ENCODE measurements at places on chromosomes 11 and 22.

GRCh38 chr11:133251841-133252240 is 280.5 kb downstream of the OPCML start:
- no peak for DNase-seq

GRCh38 chr11:47864901-47865300 is 16.8 kb upstream of the NUP160 start:
- DNase-seq = no peak

- DNase-seq = no peak
Measured at GRCh38 chr11:10305262-10305963, 540 bp downstream of the ADM start.

GRCh38 chr11:21511835-21512440 is 680.9 kb upstream of the ANO5 start:
- DNase-seq = peak; percentile 63

- no peak for DNase-seq
Measured at GRCh38 chr11:93740031-93740729, 1.1 kb downstream of the TAF1D start.

GRCh38 chr11:83540728-83541127 is 254.6 kb upstream of the CCDC90B start:
- no peak for DNase-seq

DNA sequence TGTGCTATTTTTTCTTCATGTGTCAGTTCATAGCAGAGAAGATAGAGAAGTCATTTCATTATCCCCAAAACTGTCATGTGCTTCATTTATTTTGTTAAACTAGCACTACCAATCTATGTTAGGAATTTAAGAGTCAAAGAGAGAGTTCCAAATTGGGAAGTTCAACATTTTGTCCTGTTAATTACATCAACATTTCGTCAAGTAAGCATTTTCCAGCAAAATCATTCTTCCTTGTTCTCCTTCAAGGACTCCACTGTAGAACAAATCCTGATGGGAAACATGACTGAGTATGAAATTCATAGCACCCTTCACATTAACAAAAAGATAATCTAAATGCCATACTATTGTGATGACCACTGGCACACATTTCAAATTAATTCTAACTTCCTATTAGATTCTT is 59.1 kb downstream of the PACSIN2 start:
- DNase-seq = no peak

GRCh38 chr22:43820651-43821305 is 8.7 kb upstream of the EFCAB6 start:
- DNase-seq = peak; percentile 60

- DNase-seq = no peak
Measured at GRCh38 chr11:28759311-28759710, 651.1 kb downstream of the METTL15 start.

DNA sequence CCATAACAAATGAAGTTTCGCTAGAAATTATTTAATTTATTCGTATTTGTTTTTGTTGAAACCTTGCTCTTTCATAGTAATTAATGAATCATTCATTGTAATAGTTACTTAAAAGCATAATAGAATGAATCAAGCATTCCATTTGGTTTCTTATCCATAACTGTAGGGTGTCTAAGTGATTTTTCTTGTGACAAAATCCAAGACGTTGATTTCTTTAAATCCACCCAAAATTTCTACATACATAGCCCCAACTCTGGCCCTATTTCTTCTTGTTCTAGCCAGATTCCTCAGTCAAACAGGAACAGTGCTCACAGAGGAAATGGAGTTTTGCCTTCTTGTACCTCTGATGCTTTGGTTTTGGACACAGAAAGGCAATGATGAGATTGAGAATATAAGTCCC is 25.5 kb downstream of the UBASH3B start:
- DNase-seq = no peak

GRCh38 chr11:128643661-128644317 is 50.1 kb upstream of the FLI1 start:
- no peak for DNase-seq

DNA sequence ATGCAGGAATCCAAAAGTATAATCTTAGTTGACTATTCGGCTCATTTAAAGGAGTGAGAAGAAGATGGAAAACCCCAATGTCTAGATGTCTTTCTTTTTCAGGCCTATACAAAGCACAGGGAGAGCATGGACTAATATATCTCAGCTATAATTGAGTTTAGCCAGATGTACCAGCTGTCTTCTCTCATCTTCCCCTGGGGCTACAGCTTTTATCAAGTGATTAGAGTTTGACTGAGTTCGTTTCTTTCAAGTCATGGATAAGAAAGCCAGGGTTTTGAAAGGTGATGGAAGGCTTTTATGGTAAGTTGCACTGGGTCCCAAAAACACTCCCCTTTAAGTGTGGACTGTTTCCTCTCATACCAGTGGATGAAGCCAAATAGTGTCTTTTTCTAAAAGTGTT is 1172.8 kb upstream of the TENM4 start:
- DNase-seq = no peak

GRCh38 chr22:46007003-46007847 is 30.3 kb upstream of the WNT7B start:
- DNase-seq = peak; percentile 86

DNA sequence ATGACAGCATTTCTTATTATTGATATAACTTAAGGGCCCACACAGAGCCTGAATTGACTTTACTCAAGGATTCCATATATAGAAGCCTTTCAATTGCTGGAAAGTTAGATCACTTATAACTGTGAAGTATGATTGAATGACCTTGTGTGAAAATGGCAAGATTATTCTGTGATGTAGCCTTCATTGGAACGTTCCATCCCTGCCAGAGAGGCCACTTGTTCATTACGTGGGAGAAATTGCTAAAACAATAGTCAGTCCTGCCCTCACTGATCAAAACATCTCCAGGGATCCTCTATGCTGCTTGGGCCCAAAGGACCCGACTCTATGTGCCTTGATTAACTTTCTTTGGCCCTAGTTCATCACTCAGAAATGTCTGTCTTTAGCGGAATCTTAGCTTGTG is 159.5 kb upstream of the BLID start:
- no peak for DNase-seq

DNA sequence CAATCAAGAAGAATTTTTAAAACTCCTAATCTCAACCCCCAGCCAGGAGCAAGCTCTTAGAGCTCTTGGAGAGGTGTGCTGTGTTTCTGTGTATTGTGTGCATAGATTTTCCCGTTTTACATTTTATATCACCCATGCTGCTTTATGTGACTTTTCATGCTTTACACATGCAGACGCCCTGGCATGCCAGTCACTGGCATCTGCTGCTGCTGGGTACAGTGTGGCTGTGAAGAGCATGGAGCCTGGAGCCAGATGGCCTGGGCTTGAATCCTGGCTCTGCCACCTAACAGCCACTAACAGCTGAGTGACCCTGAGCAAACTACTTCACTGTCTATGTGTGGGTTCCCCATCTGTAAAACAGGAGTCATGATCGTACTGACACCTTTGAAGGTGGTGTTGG is 23.1 kb downstream of the POLR3H start:
- no peak for DNase-seq

DNA sequence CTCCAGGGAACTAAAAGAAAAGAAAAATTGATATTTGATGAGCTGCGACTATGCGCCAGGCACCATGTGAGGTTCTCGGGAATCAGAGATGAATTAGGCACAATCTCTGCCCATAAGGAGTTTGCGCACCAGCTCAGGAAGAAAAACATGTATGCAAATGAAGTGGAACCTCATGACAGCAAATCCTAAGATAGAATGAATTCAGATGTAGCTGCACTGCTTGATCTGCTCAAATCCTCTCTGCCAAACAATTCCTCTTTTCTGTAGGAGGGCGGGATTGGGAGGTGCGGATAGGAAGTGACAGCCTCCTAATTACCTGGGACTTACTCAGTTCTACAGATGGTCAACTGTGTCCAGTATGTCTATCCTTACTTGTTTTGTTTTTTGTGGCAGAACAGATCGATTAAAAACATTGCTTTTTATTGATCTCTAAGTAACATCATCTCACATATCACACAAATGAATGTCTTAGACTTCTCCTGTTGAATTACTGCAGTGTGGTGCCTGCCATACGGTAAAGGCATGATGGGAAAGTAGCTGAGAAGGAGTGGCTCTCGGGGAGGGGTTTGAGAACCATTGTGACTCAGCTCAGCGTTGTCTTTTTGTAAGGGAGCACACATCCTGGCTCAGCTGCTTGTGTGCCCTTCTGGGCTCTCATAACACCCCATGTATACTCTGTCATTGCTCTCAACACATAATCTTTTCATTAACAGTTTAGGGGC is 13.9 kb downstream of the CRTAM start:
- no peak for DNase-seq

DNA sequence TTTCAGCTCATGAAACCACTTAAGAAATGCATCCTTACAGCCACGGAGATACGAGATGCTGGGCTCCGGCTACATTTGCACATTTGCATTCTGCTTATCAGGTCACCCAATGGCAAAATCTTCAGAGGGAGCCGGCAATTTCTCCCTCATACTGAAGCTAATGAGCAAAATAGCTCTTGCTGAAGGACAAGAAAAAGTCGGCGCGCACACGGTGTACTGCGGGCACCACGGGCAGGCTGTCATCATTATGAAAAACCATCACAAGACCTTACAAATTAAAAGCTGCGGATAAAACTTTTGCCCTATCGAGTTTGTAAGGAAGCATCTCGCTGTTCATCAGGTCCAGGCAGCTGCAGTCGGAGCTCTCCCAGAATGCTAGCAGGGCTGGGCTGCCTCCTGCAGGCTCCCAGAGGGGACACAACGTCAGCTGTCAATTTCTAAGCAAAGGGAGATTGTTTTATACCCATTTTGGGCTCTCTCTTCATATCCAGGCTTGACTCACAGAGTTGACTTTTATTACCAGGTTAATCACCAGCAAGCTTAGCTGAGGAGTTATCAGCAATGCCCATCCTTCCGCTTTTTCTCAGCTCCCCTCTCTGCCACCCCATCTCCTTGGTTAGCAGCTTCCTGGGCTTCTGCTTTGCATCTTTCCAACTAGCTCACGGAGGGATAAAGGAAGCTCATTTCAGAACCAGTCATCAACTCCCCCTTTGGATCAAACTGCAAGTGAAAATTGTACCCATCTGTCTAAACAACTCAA is 375.1 kb downstream of the OPCML start:
- no peak for DNase-seq

- DNase-seq = peak; percentile 83
Measured at GRCh38 chr11:2565447-2566222, 120.8 kb downstream of the KCNQ1 start.

DNA sequence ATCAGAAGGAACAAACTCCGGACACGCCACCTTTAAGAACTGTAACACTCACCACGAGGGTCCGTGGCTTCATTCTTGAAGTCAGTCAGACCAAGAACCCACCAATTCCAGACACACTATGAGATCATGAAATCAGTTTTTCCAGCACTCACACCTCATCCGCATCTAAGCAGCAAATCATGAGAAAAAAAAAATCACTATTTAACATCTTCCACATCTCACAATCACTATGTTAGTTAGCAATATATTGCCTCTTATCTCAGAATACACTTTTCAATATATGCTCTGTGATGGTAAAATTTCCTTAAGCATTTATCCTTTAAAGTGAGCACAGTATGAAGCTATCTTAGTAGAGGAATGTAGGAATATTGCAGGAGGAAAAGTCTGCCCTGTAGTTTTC is 328.7 kb downstream of the FAM181B start:
- no peak for DNase-seq

GRCh38 chr11:113567867-113568544 is 92.8 kb upstream of the DRD2 start:
- DNase-seq = no peak

GRCh38 chr11:1969035-1969434 is 21.9 kb downstream of the MRPL23 start:
- DNase-seq = no peak

GRCh38 chr11:76654298-76654851 is 16.2 kb downstream of the LRRC32 start:
- DNase-seq = peak; percentile 38

GRCh38 chr11:45664376-45665205 is 831 bp downstream of the CHST1 start:
- DNase-seq = no peak

DNA sequence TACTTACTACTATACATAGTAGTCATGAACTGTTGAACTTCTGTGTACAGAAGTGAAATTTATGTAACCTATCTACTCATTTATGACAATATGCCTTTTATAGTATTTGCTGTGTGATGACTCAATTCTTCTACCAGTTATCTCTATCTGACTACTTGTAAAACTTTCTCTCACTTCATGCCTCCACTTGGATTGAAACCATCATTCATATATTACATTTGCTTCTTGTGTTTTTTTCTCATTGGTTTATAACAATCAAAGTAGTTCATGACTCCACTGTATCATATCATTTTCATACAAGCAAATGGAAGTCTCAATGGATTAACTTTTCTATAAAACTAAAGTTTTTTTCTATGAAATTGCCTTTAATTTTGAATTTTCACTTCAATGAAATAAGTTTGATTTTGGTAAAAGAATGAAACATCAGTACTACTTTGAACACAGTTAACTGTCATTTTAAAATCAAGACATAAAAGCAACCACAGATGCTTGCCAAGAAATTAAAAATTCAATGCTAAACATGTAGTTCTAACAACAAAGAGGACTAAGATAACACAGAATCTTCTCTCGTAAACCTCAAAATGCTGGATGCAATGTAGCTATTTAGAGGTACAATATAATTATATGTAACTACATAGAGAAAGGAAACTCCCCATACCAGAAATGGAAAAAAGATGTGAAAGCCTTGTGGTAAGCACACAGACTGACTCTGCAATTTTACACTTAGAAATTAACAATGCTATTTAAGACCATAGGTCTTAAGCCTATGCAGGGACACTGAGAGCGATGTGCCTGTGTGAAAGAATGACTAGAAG is 27.6 kb upstream of the EXPH5 start:
- no peak for DNase-seq

- peak; percentile 92 for DNase-seq
Measured at GRCh38 chr11:72352859-72353551, 81.3 kb downstream of the CLPB start.

DNA sequence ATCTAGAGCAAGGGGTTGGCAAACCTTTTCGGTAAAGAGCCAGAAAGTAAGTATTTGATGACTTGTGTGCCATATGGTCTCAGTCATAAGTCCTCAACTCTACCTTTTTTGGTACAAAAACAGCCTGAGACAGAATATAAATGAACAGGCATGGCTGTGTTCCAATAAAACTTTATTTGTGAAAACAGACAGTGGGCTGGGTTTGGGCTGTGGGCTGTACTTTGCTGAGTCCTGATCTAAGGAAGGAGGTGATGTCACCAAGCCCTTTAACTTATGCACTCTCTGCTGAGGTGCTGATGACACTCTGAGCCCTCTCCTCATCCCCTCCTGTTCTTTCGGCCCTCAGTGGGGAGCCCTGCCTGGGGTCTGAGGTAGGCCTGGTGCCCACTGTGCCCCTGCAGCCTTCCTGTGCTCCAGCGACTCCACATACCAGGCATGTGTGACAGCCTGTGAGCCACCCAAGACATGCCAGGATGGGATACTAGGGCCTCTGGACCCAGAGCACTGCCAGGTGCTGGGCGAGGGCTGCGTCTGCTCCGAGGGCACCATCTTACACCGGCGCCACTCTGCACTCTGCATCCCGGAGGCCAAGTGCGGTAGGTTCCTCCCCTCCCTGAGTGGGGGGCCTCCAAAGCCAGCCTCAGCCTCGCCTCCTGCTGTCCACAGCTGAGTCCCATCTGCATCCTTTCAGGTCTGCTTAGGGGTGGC is 85.9 kb upstream of the MYOD1 start:
- no peak for DNase-seq

Data from posterior cingulate gyrus (tissue), 11 donors.